ENCODE measurements at places on chromosomes 6 and 20.

DNA sequence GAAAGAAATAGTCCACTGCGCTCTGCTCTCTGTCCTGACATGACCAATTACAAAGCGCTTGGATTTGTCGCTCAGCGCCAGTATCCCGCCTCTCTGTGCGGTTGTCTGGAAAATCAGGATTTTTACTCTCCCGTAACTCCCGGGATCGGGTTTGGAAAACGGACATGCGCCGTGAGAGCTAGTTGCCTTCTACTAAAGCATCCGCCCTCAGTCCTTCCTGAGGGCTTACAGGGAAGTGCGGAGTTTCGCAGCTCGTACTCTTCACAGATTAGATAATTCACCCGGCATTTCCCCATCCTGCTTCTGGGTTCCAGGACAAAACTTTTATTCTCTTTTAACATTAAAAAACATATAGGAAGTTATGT is 427 bp upstream of the MKKS start:
- DNase-seq = peak; percentile 55

- DNase-seq = no peak
Measured at GRCh38 chr20:24960302-24960801, 11.3 kb downstream of the CST7 start.

DNA sequence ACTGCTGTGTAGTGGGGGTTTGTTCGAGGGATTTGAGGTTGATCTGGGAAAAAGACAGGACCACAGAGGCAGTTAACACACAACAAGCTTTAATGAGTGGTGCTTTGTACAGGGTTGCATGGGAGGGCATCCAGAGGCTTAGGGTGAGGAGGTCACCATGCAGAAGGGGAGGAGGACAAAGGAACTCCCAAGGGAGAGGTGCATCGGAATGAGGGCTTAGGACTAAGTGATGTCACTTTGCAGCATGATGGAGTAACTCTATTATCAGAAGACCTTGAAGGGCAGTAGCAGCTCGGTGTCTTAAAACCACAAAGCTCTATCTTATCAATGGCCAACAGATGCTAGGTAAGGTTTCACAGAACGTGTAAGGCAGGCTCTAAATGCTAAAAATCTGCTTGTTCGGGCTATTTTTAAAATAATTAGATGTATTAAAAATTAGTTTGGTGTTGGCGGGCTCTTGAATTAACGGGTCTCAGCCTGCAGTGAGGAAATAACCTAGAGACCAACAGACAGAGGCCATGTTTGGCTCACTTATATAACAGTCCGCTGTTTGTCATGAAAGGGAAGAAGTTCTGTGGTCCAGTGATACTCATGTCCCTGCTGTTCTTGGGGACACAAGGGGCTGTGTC is 37.9 kb downstream of the MAN1A1 start:
- DNase-seq = no peak

DNA sequence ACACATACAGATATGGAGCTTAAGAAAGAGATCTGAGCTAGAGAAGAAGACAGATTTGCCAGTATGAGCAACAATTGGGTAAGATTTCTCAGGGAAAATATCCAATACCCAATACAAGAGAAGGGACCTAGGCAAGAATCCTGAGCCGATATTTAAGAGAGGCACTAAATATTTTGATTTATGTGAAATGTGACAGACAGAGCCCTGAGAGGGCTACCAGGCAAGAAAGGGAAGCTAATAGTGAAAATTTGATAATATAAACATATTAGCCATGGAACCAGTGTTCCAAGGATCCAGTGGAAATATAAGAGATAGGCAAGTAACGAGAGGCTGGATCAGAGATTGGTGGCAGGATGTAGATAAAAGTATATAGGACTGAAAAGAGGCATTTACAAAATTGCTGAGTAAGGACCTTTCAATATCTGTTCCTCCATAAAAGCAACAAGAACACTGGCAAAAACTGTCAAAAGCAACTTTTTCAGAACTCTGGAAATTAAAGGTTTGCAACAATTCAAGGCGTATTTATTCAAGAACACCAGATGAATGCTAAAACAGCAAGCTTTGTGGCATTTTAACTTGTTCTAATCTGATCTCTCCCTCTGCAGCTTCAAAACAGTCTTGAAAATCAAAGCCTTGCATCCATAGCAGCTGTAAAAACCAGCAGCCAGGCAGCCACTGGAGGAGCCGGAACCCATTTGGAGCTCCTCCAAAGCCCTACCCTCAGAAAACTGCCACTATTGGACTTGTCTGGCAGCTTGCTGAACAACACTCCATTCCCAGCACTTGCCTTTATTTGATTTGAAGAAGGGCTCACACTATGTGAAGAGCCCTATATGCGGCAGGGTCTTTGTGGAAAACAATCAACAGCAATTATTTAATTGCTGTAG is 58.8 kb downstream of the REV3L start:
- DNase-seq = no peak

- DNase-seq = no peak
Measured at GRCh38 chr6:149995971-149996370, 29.4 kb downstream of the RAET1L start.

DNA sequence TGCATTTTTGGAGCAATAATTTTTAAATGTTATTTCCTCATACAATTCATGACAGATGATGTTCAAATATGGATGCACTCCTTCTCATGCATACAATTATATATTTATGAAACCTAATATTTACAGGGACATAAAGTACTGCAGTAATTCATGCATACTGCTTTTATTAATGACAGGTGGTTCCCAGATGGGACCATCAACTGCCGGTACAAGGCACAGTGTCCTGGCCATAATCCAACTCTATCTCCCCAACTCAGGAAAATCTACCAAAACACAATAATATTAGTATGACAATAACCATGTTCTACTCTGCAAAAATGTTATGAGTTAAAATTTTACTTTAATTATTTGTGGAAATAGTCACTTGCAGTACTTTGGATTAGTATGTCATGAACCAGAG is 77.8 kb downstream of the VIP start:
- DNase-seq = no peak

DNA sequence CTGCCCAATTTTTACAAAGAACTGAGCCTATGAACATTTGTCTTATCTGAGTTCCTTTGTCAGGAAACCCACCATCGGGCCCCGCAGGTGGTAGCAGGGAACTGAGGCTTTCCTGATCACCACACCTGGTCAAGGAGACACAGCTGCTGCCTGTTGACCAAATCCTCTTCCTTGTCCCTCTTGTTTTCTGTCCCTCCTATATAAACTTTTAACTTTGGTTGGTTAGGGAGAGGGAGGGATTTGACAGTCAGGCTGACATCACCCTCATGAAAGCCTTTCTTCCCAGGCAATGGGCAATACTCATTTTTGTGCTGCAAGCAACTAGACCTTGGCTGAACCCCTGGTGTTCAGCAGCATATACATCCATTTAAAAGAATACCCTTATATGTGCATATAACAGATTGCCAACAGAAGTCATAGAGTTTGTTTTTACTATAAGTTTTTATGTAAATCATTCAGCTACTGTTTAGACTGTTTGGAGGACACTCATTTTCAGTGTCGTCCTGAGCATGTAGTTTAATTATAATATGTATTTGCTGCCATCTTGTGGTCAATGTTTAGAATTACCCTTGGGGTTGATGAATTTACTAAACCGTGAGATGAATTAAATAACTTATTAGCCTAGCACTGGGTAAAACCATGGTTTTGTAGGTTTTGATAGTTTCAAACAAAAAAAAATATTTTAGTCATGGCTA is 17.0 kb downstream of the CRISP1 start:
- no peak for DNase-seq

DNA sequence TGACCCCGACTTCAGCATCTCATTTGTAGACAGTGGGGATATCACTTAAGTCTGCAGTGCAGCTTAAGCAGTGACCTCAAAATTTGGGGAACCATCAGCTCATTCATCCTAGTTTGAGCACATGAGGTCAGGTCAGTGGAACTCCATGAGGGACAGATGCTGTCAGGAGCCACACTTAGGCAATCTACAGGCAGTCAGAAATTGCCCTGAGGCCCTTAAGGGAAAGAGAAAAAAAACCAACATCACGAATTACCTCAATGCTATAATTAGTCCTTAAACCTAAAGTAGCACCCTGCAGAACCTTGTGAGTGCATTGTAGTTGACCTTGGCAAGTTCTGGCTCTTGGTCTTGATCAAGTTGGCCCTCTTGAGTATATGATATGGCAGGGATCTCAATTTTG is 21.1 kb downstream of the TMEM74B start:
- no peak for DNase-seq

DNA sequence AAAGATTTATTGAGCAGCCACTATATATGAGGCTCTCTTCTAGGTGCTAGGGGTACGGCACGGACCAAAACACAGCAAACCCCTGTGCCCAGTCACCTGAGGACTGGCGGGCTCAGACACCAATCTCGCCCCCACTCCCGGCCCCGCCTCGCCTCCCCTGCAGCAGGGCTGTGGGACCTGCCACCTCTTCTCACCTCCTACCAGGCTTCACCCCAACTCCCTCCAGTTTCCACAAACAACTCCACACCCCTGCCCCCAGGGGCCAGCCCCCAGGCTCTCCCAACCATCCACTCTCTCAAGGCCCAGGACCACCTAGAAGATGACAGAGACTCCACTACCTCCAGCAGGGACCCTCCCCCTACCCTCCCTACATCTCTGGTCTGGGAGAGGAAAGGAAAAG is 6.5 kb downstream of the TFEB start:
- DNase-seq = no peak

GRCh38 chr20:38283236-38283635 is 20.7 kb upstream of the BPI start:
- no peak for DNase-seq

DNA sequence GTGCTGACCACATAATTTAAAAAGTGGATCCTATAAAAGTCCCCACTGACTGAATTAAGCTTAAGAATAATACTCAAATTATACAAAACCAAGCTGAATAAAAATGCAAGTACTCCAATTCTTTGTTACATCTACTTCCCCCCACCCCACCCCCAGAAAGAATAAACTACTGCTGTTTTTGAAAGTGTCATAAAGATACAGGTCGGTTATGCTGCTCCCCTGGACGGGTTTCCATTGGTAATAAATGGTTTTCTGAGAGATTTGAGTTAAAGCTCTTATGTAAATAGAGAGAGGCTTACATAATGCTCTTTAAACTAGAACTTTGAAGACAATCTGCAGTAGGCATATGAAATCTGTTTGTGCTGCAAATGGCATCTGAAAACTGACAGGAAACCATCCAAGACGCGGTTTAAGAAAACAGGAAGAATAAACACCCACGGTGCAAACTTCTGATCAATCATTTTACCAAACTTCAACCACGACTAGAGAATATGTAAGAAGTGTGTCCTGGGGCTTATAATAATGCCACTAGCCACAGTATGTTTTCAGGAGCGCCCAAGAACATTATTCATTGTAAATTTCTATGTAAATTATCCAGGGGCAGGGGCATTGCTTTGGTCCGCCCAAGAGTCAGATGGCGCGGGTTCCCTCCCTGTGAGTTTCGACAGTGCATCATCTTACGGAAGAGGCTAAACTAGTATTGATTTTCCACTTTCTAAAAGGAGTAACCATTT is 10.8 kb upstream of the POU3F2 start:
- no peak for DNase-seq

DNA sequence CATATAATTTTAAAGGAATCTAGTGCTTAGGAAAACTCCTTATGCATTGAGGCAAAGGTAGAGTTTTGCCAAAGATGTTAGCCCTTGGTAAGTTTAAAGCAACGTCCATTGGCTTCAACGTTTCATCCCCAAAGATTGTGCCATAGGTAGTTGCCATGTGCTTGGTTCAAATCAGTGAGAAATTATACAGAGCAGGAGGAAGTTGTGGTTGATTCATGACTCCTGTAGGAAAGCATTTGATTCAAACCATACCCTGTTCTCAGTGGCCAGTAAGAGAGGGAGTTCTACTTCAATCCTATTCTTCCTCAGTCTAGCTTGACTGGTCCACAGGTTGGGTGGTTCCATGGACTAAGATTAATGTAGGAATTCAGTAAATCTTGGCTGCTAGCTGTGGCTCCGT is 535.6 kb downstream of the QKI start:
- DNase-seq = no peak

GRCh38 chr6:91613481-91613880 is 1026.6 kb upstream of the MAP3K7 start:
- no peak for DNase-seq

DNA sequence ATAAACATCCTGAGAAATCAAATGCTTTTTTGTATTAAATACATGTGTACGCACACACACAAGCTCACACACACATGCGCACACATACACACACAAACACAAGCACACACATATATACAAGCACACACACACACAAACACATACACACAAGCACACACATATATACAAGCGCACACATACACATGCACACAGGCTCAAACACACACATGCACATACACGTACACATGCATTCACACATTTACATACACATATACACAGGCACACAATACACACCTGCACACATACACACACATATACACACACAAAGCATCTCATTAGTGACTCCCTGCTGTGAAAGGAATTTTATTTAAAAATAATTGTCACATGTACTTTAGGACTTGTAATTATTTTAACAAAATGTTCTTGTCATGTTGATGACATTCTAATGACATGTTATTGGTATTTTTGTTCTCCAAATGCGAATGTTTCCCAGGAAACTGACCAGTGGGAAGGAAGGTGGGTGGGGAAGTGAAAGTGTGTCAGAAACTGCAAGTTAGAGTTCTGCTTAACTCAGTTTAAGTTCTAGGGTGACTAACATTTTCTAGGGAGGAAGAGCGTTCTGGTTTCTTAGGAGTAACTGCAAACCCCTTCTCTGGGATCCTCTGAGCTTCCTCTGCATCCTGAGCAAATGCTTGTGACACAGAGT is 113.9 kb upstream of the ZNF217 start:
- no peak for DNase-seq

GRCh38 chr6:14001329-14002012 is 76.7 kb downstream of the RNF182 start:
- DNase-seq = no peak

DNA sequence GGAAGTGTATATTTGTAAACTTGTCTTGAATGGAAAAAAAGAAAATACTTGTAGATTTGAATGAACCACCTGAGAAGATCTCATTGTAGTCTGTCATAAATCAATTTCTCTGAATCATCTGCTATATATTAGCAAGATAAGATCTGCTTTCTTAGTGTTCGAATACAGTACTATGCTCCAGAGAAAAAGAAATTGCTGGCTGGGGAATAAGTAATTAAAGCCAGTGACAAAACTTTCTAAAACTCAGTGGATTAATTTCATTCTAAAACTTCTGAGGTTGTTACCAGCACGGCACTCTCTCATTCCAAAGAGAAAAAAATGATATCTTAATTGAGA is 22.4 kb upstream of the MROH8 start:
- no peak for DNase-seq

GRCh38 chr6:151241853-151242252 is 2.1 kb downstream of the AKAP12 start:
- DNase-seq = no peak

- no peak for DNase-seq
Measured at GRCh38 chr6:116314218-116314617, 34.5 kb upstream of the TSPYL1 start.

DNA sequence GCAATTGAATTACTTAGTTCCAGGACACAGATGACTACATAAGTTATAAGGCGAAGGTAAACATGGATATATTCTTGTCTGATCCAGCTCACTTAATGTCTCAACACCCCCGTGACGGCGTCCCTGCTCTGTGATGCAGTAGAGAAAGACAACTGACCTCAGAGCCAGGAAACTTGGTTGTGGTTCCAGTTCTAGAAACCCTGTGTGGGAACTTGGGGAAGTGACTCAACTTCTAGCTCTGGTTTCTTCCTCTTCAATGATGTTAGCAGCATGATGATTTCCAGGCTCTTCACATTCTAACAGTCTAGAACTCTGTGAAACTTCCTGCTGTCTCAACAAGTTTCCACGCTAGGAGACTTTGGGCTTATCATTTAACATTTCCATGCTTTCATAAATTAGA is 18.4 kb downstream of the LAMA4 start:
- no peak for DNase-seq

- DNase-seq = no peak
Measured at GRCh38 chr6:43977404-43978111, 149.7 kb downstream of the MRPL14 start.

All from effector CD8-positive, alpha-beta T cell (primary cell).